ENCODE measurements at places on chromosomes 13 and 19.
A peak's percentile ranks its signal among the peaks of the same experiment; 100 is the strongest.

DNA sequence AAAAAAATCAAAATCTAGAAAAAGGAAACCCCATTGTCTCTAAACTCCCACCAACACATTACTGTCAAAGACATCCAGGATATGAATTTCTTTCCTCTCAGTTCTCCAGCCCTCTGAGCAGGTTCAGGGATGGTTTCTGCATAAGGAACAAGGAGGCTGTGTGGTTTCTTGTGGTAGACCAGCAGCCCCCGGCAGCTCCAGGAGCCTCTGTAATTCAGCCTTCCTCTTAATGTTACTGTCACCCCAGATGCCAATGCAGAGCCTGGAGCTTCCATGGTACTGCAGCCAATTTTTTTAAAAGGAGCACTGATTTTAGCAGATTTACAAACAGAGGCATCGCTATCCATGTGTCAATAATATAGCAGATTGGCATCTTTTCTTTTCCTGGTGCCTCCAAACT, 100.6 kb upstream of the FAM216B start:
- no peak for DNase-seq

DNA sequence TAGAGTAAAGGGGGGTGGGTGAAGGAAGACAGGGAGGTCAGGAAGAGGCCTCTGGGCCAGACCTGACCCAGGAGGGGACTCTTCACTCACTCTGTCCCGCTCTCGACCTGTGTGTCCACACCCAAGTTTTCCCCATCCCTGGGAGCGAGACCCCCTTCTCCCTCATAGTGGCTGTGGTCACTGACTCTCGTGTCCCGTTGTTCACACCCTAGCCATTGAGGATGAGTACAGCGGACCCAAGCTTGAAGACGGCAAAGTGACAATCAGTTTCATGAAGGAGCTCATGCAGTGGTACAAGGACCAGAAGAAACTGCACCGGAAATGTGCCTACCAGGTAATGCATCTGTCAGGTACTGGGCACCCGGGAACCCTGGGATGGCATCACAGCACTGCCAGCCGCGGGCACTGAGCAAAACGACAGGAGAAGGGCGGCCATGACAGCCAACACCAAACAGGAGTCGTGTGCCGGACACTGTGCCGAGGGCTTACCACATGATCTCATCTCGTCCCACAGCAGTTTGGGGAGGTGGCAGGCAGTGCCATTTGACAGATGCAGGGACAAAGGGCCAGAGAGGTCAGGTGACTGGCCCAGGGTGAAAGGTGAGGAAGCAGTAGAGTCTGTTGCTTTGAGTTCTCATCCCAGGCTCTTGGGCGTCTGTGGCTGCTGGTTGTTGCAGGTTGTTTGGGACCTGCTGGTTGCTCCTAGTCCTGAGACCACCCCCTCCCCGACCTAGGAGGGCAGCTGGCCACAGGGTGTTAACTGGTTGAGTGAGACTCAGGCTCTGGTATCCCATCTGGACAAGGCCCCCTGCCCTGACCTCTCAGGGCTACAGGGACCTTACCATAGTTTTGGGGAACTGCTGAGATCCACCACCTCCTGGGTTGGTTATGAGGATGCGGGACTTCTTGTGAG, 29.6 kb downstream of the PPP5C start:
- no peak for DNase-seq

DNA sequence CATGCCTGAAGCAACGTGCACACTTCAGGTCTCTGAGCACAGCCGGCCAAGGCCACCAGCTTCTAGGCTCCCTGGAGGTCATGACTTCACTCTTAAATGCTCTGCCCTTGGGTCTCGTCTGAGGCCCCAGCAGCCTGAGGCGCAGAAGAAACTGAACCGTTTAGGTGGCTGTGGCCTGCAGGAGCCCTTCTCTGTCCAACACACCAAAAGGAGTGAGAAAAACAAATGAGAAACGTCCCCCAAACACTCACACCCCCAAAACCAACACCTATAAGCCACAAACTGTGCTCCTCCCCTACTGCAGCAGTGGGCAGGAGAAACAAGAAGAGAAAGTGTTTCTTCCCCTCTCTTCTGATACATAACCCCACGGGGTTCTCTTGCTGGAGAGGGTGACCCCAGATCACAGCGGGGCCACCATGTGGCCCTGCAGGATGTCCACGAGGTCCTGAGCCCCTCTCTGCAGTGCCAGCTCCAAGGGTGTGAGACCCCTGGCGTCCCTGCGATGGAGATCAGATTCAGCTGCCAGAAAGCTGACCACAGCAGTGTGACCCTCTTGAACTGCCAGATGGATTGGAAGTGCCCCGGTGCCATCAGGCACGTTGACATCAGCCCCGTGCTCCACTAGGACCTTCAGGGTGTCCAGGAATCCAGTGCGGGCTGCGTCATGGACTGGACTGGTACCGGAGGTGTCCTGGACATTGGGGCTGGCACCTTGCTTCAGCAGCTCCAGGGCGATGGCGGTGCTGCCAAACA, 1.0 kb upstream of the KRI1 start:
- no peak for DNase-seq

- DNase-seq, result no peak
These were observed 102.3 kb upstream of the ABCC4 start for GRCh38 chr13:95403349-95404140.

DNA sequence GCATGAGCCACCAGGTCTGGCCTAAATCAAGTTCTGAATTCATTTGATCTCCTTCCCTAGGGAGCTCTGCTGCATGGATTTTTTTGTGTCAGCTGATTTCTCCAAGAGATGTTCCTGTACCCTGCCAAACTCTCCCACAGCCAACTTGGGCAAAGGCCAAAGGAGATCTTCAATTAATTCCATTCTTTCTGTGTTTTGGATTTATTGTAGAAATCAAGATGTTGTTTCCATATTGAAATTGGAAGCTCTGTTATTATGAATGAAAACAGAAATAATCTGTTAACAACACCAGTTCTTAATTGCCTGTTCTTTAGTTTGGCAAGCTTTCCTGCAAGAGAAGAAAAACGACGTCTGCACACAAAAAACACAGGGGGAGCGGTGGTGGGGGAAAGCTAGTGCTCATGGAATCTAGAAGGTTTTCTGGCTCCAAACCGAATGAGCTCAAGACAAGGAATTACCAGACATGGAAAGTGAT, 86.5 kb upstream of the ABCC4 start:
- DNase-seq, result peak; percentile 5

GRCh38 chr13:70812481-70812880, 704.2 kb upstream of the KLHL1 start:
- no peak for DNase-seq

GRCh38 chr13:41019011-41019487, at the start of gene ELF1:
ELF1 (minus strand) TSS chr13:41019316; CDS start chr13:40982054, 37,262 bp downstream.
- no peak for DNase-seq

GRCh38 chr13:44932850-44933251, 56.4 kb downstream of the NUFIP1 start:
- no peak for DNase-seq

DNA sequence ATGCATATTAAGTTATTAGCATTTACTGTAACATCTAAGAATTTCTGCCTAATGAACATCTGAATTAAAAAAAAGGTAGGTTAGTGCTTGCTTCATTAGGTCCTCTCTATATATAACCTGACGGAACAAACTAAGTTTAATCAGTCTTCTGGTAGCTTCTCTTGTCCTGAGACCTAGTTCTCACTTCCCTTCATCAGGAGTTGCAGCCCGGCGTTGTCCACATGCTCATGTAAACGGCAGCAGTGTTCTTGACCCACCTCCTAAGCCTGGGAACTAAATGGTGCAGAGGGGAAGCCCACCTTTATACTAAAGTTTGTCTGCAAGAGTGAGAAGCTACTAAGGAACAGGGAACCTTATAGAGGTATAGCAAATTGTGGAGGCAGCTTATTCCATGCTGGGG, 31.9 kb upstream of the CPB2 start:
- DNase-seq, result no peak

DNA sequence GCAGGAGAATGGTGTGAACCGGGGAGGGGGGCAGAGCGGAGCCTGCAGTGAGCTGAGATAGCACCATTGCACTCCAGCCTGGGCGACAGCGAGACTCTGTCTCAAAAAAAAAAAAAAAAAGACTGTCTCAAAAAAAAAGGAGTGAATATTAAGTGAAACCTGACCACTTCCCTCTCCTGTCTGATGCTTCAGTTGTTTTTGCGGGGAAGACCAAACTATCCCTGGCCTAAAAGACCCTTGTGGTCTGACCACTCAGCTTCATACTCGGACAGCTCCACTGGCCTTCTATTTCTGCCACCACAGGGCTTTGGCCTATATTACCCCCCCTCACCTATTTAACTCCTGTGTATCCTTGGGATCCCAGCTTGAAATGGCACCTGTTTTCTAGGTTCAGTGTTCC, 2.3 kb downstream of the CLASRP start:
- no peak for DNase-seq

DNA sequence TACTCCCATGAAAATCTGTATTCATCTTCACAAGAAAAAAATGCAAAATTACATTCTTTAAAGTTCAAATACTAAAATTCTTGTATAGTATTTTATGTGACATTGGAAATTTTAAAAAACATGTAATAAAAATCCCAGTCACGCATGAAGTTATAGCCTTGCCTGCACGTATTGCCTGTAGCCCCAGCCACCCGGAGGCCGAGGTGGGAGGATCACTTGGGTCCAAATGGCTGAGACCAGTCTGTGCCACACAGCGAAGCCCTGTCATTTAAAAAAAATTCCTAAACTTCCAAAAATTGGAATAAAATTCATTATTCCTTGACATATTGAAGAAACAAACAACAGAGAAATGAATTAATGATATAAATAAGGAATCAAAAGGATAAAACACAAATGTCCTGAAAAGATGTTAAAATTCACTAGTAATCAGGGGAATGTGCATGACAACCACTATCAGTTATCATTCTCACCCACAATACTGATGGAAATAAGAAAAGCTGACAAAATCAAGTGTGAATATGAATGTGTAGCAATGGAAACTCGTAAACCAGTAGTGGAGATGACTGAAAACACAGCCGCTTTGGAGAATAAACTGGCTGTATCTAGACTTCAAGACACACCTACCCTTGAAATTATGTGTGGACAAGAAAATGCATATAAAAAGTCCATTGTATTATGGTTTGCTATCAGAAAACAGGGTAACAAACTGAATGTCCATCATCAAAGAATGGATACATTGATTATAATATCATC, 7.5 kb downstream of the CARD8 start:
- DNase-seq, result no peak

- DNase-seq, result peak; percentile 25
These were observed 919 bp downstream of the VAV1 start for GRCh38 chr19:6773323-6773931.

GRCh38 chr13:93226623-93227279, at the start of gene GPC6:
GPC6 (plus strand) TSS chr13:93226807.
- DNase-seq, result no peak

GRCh38 chr13:34847766-34848165, 94.3 kb upstream of the NBEA start:
- DNase-seq, result no peak

GRCh38 chr13:45870232-45870631, 18.7 kb upstream of the SIAH3 start:
- no peak for DNase-seq

GRCh38 chr19:5585461-5586299, 17.9 kb upstream of the TINCR start:
- DNase-seq, result peak; percentile 75

- DNase-seq, result no peak
These were observed 270.3 kb downstream of the MZT1 start for GRCh38 chr13:72457151-72457550.
